GM18507 (cell line): ENCODE measurements at places on chromosomes 7 and 10.

DNA sequence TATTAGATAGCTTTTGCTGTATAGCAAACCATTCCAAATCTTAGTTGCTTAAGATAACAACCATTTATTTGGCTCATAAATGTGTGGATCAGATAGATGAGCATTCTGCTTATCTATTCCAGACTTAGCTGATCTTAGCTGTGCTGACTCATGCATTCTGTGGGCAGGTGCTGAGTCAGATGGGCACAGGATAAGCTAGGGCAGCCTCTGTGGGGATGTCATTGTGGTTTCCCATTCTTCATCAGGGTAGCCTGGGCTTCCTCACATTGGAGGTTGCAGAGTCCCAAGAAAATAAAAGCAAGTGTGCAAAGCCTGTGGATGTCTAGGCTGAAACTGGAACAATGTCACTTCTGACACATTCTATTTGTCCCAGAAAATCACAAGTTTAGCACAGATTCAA is 917.0 kb downstream of the TYW1 start:
- no peak for DNase-seq

GRCh38 chr7:125555916-125556315 is 626.3 kb upstream of the POT1 start:
- DNase-seq: no peak

DNA sequence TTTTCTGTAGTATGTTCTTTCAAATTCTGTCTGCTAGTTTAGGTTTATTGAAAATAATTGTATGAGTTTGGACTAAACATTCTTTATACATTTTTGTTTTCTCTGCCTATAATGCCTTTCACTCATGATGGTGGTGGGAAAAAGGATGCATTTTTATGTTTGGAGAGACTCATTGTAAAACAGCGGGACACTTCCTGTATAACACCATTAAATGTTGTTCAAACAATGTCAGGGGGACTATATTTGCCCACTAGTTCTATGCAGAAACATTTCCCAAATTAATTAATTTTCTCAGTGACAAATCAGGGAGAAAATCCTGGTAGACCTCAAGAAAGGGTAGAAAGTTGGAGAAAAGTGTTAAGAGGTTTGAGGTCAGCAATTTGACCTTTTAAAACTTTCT is 207.7 kb downstream of the MALRD1 start:
- no peak for DNase-seq

GRCh38 chr7:154672659-154673415 is 330.1 kb downstream of the PAXIP1 start:
- DNase-seq: no peak

DNA sequence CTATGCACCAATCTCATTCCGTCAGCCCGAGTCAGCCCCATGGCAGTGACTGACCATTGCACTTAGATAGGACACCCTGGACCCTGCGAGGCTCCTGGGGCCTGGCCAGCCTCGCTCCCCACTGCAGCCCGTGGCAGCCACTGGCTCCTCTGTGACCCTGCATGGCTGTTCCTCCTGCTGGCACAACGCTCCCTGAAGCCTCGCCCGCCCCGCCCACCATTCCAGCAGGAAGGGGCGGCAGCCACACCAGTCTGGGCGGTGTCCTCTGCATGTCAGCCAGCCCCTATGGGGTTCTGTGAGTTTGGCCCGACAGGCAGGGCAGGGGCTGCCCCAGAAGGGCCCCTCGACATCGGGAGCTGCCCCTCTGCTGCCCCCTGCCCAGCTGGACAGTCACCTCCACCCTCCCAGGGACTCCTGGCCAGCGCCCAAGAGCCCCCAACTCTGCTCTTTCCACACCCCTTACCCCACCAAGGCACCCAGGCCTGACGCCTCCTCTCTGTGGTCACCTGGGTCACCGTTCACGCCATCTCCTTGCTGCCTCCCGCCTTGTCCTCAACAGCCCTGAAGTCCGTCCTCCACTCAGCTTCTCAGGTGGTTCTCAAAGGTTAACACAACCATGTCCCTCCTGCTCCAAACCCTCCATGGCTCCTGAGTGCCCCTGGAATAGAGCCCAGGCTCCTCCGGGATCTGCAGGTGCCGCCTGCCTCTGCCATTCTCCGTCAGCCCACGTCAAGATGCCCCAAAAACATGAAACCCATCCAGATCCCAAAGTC is 103.5 kb downstream of the MICALL2 start:
- no peak for DNase-seq

GRCh38 chr10:97747573-97747972 is 10.6 kb downstream of the ZFYVE27 start:
- DNase-seq: no peak

- DNase-seq: no peak
Observed at GRCh38 chr10:81019029-81019890, 481.6 kb downstream of the SH2D4B start.

GRCh38 chr7:37040330-37040729 is 316.0 kb upstream of the AOAH start:
- DNase-seq: no peak
